ENCODE measurements at places on chromosomes 16 and 17.

DNA sequence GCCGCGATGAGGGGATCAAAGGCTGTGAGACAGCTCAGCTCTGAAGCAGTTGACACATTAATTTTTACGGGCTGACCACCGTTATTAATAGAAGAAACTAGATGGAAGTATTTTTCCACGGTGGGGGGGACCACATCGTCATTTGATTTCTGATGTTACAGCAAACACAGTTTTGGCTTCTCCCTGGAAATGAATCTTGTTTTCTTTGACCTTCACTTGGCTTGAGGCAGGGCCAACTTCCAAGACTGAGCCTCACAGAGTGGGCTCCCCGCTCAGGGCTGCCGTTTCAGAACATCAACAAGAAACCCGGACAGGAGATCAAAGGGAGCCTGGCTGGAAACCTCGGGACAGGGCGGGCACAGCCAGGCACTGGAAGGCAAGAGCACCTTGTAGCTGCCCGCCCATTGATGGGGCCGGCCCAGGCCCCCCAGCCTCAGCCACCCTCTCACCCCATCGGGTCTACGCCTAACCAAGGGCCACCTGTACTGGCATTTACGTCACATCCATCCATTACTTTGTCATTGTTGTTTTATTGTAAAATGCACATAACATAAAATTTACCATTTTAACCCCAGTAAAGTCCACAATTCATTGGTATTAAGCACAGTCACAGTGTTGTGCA is 124.6 kb downstream of the C16orf95 start:
- ATAC-seq: no peak

- ATAC-seq: no peak
Observed at GRCh38 chr17:62094175-62094574, 29.1 kb upstream of the MED13 start.

DNA sequence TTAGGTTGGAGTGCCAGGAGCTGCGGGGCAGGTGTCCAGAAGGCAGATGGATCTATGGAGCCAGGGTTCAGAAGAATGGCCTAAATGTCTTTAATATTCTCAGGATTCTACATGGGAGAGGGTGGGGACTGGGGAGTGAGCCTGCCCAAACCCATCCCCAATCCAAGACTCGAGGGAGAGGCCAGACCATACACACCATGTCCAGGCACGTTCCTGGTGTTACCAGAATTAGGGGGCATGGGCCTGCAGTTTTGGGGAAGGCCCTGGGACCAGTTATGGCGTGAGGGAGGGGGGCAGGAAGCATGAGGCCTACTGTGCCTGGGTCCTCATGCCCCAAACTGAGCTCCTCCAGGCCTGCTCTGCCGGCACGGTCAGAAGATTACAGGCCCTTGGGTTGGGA is 1.9 kb downstream of the TAX1BP3 start:
- peak; percentile 24 for ATAC-seq

DNA sequence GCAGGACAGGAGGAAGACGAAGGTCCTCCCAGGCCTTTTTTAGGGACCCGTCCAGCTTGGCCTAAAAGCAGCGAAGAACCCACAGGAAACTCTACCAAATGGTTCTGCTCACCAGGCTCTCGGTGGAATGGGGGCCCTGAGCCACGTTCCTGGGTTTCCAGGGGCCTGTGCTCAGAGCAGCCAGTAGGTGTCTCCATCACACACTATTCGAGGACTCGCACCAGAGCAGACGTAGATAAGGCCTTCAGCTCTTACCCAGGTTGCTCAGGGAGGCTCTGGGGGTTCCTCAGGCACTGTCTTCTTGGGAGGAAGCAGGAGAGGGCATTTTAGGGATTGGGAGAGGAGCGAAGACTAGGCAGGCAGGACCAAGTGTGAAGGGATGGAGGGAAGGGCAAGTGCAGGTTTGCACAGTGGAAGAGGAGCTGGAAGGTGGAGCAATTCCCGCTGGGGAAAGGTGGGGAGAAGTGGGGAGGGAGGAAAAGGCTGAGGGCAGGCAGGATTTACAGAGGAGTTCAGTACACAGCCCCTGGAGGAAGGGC is 157.1 kb downstream of the RGS9 start:
- peak; percentile 69 for ATAC-seq

GRCh38 chr17:74426551-74427047 is 5.3 kb upstream of the GPRC5C start:
- ATAC-seq: no peak

GRCh38 chr16:84766978-84767773 is 52.6 kb upstream of the CRISPLD2 start:
- no peak for ATAC-seq

DNA sequence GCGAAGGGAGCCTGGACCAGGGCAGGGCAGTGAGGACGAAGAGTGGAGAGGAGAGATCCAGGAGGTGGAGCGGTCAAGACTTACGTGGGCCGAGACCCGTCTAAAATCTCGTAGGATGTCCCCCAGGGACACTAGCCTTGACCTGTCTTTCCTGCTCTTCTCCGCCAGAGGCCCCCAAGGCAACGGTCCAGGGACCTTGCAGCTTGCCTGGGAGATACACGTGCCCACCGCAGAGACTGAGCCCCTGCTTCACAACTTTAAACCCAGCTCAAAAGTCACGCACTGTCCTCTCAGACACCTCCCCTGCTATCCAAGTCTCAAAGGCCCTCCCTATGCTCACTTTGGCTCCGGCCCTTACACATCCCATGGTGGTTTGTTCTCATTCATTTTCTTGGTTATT is 9.4 kb downstream of the TIGD7 start:
- no peak for ATAC-seq

DNA sequence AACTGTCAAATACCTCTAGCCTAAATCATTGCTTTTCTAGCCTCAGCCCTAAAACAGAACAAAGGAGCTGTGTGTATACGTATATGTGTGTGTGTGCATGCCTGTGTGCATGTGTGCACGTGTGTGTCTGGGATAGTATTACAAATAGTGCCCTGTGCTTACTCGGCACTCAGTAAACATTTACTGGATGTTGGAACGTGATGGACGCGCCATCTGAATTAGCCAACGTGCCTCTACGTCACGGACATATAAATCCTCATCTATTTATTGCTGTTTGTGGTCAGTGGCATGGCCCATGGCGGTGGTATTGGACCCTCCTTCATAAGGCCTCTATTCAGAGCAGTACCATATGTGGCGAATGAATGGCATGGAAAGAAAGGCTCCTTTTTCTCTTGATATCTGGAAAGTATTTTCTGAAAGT is 37.5 kb downstream of the WWP2 start:
- ATAC-seq: no peak

DNA sequence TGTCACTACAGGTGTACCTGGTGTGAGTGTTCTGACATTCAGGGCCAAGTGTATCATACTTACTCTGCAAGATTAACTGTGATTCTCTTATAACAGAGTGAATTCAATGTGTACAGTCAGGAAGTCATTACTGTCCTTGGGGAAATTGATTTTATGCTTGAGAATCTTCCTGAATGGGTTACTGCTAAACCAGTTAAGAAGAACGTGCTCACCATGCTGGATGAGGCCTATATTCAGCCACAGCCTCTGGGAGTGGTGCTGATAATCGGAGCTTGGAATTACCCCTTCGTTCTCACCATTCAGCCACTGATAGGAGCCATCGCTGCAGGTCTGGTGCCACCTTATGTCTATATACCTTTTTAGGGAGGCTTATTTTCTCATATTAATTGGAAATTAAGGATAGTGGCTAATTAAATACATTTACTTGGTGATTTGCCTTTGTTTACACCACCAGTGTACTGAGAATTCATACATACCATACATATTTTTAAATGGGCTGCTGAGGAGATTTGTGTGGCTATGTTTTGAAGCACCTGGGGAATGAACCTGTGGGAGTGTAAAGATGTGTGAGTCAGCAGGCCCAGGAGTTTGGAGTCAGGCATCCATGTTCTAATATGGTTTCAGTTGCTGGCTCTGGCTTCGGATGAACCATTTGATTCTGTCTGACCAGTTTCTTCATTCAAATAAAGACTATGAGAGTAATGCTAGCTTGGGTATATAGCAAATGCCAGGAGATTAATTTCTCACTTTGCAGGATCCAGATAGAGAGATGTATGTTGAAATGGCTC is 3.1 kb downstream of the ALDH3A2 start:
- ATAC-seq: peak; percentile 4

GRCh38 chr16:25297151-25297787 is 39.6 kb upstream of the ZKSCAN2 start:
- no peak for ATAC-seq

- no peak for ATAC-seq
Observed at GRCh38 chr17:51761105-51761504, 397.4 kb downstream of the CA10 start.

DNA sequence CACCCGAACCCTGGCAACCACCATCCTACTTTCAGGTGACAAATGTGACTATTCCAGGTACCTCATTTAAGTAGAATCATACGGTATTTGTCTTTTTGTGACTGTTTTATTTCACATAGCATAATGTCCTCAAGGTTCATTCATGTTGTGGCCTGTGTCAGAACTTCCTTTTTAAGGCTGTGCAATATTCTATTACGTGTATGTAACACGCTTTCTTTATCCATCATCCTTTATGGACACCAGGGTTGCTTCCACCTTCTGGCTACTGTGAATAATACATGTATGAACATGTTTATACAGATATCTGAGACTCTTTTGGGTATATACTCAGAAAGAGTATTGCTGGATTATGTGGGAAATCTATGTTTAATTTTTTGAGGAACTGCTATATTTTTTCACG is 28.7 kb upstream of the RSL1D1 start:
- ATAC-seq: peak; percentile 72

DNA sequence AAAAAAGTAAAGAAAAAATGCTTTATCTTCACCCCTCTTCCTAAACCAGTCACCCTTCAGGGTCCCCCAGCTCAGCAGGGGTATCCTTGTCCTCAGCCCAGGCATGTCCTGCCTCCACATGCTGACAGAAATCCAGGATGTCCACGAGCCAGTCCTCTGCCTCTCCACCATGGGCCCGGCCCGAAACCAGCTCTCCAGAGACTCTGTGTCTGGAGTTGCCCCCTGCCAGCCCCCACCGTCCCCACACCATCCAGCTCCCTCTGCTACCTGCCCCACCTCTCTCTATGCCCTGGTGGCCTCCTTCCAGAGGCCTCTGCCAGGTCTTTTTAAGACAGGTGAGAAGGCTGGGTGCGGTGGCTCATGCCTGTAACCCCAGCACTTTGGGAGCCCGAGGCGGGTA is 66.4 kb upstream of the PLCG2 start:
- ATAC-seq: no peak

DNA sequence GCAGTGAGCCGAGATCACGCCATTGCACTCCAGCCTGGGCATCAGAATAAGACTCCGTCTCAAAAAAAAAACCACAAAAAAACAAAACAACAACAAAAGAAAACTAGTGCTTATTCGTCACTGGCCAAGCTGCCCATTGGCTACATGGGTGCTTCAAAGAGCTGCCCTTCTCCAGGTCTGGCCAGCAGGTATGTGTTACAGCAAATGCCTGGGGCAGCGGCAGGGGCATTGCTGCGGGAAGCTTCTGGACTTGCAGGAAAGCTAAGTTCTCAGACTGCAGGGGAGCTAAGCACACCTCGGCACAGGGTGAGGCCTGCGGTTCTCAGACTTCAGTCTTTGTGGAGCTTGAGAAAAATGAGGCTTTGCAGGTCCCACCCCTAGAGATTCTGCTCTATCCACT is 4.1 kb upstream of the STH start:
- no peak for ATAC-seq

- no peak for ATAC-seq
Observed at GRCh38 chr17:55402374-55402773, 19.3 kb downstream of the MMD start.

DNA sequence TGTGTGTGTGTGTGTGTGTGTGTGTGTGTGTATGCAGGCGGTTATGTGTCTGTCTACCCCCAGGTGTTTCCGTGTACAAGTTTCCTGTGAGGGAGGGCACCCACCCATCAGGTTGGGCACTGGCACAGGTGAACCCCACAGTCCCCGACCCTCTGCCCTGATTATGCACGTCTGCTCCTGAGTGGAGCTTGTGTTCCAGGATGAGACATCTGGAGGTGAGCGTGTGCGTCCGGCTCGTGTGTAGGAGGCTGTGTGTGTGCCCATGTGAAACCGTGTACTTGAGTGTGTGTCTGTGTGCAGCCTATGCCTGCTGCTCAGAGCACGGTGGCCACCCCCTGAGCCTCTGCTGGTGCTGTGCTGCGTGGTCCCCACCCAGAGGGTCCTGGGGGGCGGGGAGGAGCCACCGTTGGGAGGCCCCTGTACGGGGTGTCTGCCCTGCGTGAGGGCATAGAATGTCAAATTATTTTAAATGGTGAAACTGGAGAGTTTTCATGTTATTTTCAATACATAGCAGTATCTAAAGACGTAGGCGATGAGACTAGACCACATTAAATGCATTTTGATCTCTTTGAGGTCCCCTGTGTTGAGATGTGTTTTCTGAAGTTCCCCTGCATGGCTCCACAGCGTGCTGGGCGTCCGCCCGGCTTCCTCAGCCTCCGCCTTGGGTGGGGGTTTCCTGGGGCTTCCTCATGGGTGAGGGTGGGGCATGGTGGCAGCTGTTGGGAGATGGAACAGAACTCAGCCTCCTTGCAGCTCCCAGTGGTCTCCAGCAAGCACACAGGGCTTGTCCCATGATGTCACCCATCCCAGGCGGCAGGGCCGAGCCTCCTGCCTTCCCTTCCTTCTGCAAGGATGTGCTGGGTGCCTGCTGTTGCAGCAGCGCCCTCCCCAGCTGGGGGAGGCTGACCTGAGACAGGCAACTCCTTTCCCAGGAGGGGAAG is 43.4 kb downstream of the KCNJ12 start:
- no peak for ATAC-seq

- peak; percentile 17 for ATAC-seq
Observed at GRCh38 chr17:36641331-36641876, 40.0 kb downstream of the MRM1 start.

DNA sequence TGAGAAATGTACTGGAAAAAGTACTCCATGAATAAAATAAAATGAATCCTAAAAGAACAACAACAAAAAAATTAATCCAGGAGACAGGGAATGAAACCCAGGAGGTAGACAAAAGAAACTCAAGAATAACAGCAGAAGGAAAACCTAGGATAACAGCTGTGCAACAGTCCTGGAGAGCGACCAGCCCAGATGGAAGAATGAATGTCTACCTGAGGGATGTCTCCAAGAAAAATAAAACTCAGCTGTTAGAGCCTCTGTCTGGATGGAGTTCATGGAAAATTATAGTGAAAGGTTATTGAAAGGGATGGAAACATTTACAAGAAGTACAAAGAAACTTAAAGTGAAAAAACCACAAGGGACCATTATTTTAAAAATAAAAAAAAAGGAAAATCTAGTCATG is 135.8 kb upstream of the CA10 start:
- ATAC-seq: no peak

DNA sequence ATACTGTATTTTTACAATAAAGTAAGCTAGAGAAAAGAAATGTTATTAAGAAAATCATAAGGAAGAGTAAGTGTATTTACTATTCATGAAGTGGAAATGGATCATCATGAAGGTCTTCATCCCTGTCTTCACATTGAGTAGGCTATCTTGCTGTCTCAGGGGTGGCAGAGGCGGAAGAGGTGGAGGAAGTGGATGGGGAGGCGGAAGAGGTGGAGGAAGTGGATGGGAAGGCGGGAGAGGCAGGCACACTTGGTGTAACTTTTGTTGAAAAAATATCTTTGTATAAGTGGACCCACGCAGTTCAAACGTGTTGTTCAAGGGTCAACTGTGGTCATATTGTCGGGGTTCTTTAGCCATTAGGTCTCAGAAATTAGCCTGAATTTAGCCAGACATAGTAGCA is 50.2 kb downstream of the PIGL start:
- no peak for ATAC-seq
